ENCODE measurements at places on chromosomes 7 and 10.

DNA sequence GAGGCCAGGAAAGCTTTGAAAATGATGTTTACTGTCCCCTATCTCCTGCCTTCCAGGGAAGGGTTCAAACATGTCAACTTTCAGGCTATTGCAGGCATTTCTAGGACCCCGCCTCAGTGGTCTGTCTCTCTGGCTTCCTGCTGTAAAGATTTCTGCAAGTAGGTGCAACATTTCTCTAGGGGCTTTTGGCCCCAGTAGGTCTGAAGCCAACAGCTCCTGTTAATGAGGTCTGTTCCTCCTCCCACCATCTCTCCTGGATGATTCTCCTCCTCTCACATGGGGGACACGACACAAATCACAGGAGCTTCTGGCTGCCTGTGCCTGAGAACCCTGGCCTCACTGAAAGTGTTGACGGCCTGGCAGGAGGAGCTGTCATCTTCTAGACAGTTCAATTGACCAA is 194.3 kb downstream of the CYP26A1 start:
- no peak for DNase-seq

GRCh38 chr7:30245913-30246312 is 38.5 kb upstream of the ZNRF2 start:
- DNase-seq: no peak

DNA sequence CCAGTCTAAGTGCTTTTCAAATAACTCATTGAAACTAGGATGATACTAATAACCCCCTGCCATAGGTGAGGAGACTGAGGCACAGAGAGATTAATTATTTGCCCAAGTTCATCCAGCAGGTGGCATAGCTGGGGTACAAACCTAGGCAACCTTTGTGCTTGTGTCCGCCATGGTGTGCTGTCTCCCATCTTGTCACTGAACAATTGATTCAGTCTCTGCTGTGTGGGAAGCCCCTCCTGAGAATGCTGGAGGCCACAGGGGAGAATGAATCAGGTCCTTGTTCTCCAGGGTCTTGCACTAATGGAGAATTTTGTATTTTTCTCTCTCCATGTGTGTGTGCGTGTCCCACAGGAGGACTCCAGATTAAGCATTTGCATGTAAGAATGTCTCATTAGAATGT is 15.8 kb upstream of the TMEM236 start:
- no peak for DNase-seq

GRCh38 chr7:79118143-79118542 is 335.3 kb downstream of the MAGI2 start:
- DNase-seq: no peak

DNA sequence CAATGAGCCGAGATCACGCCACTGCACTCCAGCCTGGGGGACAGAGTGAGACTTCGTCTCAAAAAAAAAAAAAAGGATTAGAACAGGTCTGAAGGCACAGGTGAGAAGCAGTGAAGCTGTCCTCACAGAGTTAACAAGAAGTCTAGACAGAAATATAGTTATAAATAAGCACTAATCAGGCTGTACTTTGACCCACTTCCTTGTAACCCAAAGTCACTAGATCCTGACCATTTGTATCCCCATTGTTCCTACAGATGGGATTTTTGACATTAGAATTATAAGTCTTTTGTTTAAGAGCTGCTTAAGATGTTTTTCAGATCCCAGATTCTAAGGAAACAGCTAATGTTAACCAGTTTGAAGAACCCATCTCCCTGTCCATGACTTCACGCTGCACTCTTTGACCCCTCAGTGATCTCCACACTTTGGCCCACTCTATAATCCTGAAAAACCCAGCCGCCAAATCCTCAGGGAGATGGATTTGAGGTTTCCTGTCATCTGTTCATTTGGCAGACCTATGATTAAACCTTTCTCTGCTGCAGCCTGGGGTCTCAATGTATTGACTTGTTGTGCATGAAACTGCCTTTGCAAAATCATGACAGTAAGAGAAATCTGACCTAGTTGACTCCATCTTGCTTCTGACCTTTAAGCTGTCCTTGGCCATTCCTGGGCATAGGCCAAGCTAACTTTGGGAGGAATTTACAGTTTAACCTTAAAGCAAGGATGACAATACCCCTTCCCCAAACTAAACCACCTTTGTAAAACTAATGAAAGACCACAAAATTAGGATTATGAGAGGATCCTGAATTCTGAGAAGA is 11.4 kb downstream of the SSMEM1 start:
- DNase-seq: no peak

- DNase-seq: no peak
Observed at GRCh38 chr10:91590142-91590903, 42.5 kb downstream of the PPP1R3C start.
